ENCODE measurements at places on chromosomes 13 and 19.
A peak's percentile ranks its signal among the peaks of the same experiment; 100 is the strongest.

DNA sequence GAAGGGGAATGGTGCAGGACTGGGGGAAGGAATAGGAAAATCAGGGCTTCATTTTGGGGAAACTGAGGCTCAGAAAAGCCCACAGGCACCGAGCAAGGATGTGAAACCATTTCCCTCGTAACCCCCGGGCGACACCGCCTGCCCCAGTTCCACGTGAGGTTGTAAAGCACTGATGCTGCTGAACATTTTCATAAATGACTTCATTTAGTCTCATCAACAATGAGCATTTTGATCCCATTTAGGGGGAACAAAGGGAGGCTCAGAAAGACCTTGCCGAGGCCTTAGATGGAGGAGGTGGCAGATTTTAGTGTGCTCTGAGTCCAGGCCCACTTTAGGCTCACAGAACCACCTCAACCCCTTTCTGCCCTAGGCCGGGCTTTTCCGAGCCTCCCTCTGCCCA is 20.5 kb upstream of the FBXO27 start:
- DNase-seq = peak; percentile 23

DNA sequence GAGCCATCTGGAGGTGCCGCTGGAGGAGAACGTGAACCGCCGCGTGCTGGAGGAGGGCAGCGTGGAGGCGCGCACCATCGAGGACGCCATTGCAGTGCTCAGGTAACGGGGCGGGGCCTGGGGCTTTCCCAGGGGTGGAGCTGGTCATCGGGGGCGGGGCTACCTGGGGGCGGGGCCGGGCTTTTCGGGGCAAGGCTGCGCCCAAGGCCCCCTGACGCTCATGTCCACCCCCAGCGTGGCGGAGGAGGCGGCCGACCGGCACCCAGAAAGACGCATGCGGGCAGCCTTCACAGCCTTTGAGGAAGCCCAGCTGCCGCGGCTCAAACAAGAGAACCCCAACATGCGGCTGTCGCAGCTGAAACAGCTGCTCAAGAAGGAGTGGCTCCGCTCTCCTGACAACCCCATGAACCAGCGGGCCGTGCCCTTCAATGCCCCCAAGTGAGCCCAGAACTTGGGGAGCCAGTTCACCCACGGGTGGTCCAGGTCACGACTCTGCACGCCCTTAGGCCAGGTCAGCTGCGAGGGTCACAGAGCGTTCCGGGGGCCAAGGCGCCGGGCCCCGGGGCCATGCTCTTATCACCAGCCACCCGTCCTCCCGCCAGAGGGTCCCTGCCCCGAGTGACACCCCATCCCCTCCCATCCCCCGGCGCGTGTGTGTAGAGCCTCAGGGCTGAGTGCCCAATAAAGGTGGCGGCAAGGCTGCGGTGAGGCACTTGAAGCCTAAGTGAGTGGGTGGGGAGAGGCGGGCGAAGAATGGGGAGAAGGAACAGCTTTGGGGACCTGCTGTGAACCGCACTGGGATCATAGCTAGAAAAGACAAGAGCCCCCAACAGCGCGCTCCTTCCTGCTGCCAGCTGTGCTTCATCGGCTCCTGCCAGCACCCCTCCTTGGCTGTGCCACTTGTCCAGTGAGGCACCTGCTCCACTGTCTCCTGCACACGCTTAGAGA is 10.7 kb downstream of the CCDC124 start:
- DNase-seq = no peak

DNA sequence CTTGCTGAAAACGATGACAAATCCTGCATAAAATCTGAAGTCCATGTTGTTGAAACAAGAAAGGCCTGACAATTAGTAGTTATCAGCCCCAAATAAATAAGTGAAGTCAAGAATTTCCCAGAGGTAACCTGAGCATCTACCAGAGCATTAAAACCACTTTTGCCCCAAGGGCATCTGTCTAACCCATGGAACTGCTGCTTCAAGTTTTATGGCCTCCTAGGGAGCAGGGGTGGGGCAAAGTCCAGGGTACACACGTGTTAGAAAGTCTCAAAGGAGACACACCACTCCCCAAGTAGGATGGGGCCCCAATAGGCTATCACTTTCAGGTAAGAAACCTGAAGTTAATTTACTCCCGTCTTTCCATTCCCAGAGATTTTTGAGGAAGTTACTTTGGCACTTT is 81.1 kb downstream of the CACNA1A start:
- DNase-seq = no peak

GRCh38 chr13:94968040-94968756 is 255.9 kb upstream of the SOX21 start:
- peak; percentile 81 for DNase-seq

DNA sequence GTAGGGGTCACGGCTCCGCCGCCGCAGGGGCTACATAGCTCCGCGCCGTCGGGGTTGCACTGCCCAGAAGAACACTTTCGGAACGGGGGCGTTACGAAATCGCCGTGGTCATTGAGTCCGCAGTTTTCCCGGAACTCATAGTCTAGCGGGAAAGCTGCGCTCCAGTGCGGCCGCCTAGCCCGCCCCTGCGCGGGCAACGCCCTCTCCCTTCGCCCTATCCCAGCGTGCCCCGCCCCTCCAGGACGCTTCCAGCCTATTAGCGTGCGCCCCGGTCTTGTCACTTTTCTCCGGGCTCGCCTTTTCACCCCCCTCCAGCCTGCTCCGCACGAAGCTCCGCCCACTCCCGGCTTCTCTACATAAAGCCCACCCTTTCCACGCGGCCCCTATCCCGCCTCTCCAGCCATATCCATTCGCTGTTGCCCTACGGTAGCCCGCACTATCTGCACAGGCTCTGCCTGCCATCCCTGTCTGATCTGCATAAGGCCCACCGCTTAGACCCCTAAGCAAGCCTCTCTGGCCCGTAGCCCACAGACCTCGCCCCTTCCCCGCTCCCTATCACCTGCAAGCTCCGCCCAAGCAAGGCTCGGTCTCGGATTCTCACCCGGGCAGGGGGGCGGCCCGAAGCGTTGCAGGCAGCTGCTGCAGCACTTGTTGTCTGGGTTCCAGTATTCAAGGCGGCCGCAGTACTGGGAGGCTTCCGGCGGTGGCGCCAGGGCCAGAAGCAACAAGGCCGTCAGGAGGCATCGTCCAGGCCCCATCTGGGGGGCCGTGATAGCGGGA is 1.6 kb downstream of the IGFLR1 start:
- peak; percentile 99 for DNase-seq

- no peak for DNase-seq
Measured at GRCh38 chr19:4715529-4716221, 8.0 kb downstream of the DPP9 start.

GRCh38 chr13:35906636-35907035 is 224.5 kb downstream of the DCLK1 start:
- no peak for DNase-seq
